Peyer's patch (tissue), 4 donors: ENCODE measurements at places on chromosomes 2 and 18. TPM values are rescaled to one million over a fixed set of nuclear protein-coding genes. Genes with fewer than 3 reads are reported as not detected.

The RUFY4 gene
- total RNA-seq: 0.27 TPM

The CFAP53 gene
- total RNA-seq: not detected

DNA sequence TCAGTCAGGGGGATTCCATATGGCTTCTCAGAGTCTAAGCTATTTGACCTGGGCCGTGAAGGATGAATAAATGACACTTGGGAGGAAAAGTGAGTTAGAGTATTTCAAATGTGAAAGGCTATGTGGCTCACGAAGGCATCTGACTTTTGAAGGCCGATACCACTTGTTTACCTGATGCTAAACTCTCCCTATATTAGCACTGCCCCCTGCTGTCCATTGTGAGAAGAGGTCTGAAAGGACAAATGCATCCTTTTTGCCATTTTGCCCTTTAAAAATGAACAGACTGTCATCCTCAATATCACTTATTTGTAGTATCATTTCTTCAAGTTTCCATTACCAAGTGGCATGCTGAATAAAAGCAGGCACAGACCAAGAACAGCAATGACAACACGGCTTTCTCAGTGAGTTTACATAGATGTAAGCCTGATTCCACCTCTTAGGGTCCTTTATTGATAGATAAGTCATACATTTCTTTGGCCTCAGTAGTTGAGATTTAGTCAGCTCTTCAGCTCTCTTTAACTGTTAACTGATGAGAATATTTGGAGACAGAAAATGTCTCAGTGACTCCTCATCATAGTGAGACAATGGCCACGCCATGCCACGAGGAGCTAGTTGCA lies 40.1 kb downstream of the DOCK10 start:
- no peaks in the 10 kb centered on the region for H3K36me3 ChIP-seq
- H3K4me3 ChIP-seq: no peak overlapping the region
- DNase-seq: no peak
- no peaks in the 10 kb centered on the region for H3K27me3 ChIP-seq

The ZNF397 gene
- 25.4 TPM for total RNA-seq

The CD226 gene
- 3.2 TPM for total RNA-seq

GRCh38 chr2:43388371-43388770 lies 162.0 kb upstream of the ZFP36L2 start:
- H3K36me3 ChIP-seq: no peaks in the 10 kb centered on the region
- no peak overlapping the region for H3K4me3 ChIP-seq
- no peak for DNase-seq
- no peaks in the 10 kb centered on the region for H3K27me3 ChIP-seq
- peaks cover 6% of the 10 kb centered on the region for H3K4me1 ChIP-seq

GRCh38 chr2:85861180-85861579 lies 27.6 kb downstream of the ST3GAL5 start:
- H3K36me3 ChIP-seq: no peaks in the 10 kb centered on the region
- peak overlapping the region; percentile 41 for H3K27ac ChIP-seq
- H3K27me3 ChIP-seq: no peaks in the 10 kb centered on the region
- H3K4me3 ChIP-seq: no peak overlapping the region
- peaks cover 7% of the 10 kb centered on the region for H3K4me1 ChIP-seq
